ENCODE measurements at places on chromosomes 1 and 21.

- DNase-seq, result no peak
Observed at GRCh38 chr1:1616838-1617237, 1.5 kb downstream of the MIB2 start.

DNA sequence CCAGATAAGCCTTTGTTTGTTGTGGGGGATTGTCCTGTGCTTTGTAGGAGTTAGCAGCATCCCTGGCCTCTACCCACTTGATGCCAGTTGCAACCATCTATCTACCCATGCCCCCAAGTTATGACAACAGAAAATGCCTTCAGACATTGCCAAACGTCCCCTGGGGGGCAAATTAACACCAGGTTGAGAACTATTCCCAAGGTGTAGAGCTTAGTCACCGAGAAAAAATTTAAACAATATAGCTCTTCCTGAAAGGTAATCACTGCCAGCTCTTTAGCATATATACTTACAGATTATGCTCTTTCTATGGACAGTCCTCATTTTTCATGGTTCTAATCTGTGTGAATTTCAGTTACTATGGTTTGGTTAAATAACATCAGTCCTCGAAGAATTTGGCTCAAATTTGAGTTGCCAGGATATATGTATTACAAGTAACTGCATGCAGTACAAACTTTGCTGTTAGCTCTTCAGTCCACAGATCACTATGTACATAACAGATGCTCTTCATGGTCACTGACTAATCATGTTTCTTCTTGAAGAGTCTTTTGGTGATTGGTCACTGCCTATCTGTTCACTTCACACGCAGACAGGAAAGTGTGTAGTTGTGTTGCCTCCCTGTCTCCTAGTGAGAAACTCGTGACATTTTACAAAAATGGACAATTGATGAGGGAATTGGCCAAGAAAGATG lies 25.2 kb downstream of the MAPKAPK2 start:
- DNase-seq, result no peak

GRCh38 chr1:20588634-20589225 lies at the start of gene CDA:
TSS of gene CDA (plus strand) at chr1:20589097. CDS start at chr1:20589130, 33 bp downstream.
- no peak for DNase-seq

DNA sequence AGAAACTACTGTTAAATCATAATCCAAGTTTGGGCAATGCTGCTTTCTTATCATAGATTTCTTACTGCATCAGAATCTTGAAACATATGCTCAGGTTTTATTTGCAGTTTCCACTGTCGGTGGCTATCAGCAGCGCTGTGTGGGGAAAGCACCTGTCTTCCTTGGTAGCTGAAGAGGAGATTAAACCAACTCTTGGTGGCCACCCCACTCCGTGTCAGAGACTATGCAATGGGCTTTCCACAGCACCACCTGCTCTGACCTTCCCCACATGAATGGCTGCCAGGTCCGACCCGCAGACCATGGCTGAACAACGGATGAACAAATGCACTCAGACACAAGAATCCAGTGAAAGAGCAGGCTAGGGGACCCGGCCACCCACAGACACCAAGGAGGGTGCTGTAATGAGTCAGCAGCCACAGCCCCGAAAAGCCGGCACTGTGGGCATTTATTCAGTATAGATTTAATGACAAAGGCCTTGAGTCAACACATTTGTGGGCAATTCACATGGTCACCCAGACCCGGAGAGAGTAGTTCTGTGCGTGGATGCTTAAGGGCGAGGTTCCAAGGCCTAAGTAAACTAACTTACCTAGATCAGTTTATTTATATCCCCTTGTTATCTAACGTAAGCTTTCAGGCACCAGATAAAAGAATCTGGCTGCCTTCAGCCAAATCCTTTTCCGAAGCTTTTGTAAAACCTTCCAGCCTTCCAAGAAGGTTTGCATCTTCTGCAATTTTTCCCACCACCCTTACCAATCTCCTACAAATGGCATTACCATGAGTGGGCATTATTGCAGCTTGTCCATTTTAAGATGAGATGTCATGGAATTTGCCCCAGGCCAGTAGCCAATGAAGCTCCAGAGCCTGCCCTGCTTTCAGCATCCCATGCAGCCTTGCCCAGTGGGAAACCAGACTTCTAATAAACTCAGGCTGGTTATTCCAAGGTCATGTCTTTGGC lies 82.7 kb downstream of the HLCS start:
- DNase-seq, result no peak

- peak; percentile 93 for DNase-seq
Observed at GRCh38 chr21:42187976-42188653, 30.8 kb upstream of the ABCG1 start.

DNA sequence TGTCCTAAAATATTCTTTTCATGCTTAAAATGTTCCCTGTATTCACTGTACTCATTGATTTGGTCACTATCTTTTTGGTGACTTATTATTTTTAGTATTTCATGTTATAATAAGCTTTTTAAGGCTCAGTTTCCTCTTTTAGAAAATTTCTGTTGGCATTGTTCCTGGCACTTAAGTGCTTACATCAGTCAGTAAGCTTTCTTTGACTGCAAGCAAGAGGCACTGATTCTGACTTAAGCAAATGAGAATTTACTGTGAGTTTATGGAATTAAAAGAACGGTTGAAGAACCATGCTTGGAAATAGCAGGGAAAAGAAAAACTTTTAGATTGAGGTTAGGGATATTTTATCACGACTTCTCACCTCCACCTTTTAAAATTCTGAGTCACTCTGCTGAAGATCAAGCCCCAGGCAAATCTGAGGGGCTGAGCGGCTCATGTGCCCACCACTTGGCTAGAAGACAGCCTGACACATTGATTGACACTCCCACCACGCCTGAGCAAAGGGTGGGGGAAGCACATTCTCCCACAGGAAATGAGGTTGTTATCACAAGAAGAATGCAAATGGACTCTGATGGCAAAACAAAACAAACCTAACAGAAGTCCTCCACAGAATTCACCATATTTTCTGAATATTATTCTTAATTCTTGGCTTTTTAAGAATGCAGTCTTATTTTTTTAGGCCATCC lies 102.8 kb downstream of the KCTD3 start:
- DNase-seq, result no peak

DNA sequence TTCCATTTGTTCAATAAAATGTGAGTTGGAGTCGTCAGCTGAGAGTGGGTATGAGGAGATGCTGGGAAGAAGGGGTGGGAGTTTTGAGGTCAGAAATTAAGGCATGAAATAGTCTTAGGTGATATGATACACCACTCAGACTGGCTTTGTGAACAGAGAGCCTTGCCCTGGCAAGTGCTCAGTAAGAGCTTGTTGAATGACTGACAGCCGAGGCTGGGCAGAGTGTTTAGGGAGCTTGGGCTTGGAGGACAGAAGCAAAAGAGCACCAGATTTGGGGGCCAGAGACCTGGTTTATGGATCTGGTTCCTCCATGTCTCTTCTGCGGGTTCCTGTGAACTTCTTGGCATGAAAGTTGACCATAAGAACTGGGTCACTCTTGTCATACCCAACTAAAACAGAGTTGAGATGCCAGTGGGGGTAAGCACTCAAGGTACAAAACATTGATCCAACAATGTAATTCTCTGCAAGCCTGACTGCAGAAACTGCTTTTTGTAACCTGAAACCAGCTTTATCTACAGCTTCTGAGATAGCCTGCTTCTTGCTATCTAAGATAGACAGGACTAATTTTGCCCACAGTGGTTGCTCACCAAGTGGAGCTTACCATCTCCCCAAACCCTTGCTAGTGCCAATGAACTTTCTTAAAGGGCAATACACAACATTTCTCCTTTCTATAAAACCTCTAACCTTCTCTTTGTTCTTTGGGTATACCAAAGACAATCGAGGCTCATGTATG lies 126.4 kb downstream of the TENT5C start:
- DNase-seq, result no peak

DNA sequence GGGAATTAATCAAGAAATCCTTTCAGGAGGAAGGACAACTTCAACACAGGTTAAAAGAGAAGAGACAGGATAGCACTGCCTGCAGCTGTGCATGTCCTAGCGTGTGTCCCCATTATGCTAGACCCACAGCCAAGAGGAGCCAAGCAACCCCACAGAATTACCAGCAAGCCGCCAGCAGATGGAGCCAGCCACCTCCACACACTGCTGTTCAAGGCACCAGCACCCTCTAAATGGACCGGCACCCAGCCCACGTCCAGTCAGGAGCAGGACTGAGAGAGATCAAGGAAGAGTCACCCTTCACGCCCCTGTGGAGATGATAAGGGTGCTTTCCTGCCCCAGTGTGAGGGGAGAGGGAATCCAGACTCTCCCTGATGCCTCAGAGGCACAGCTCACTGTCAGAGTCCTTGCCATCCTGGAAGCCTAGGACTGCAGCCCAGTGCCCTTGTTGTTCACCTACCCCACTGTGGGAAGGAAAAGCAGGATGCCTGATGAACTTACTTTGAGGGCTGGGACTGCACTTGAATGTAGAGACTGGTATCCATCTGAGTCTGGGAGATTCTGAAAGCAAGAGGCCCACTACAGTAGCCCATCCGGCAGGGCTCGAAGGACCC lies 37.1 kb upstream of the CTTNBP2NL start:
- DNase-seq, result peak; percentile 31

DNA sequence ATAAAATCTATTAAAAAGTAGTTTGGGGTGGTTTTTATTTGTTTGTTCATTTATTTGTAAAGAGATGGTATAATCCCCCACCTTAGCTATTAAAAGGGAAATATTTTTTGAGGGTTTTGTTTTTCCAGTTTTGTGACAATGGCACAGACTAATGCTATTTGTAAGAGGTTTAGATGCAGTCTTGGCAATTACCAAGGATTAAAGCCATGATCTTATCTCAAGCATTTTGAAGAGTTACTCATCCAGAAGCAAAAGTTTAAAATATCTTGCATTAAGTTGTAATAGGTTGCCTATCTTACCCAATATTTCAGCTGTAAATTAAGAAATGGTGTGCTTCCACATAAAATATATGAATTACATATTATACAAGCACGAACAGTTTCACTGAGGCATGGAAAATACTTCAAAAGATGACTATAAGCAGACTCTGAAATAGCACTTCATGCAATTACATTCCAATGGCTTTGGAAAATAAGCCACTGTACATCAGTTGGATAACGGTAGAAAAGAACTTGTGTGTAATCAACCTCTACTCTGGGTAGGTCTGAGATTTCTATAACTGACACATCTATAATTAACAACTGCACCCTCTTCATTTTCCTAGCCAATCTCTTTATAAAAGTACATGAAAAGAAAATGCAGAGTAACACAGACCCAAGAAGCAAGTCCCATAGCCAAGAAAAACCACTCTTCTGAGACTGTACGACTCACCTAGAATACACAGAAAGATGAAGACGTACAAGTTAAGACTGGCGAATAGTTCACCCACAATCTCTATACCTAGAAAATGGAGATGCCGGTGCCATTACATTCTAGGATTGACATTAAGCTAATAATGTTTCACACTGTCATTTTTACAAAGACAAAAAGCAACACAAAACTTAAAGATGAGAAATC lies 95.2 kb downstream of the PTPN14 start:
- DNase-seq, result no peak

GRCh38 chr1:50023292-50024159 lies at the start of gene AGBL4:
TSS of gene AGBL4 (minus strand) at chr1:50023954.
- no peak for DNase-seq

GRCh38 chr1:17509363-17509762 lies 30.1 kb upstream of the ARHGEF10L start:
- no peak for DNase-seq

GRCh38 chr1:62142496-62142895 lies 52.2 kb upstream of the L1TD1 start:
- no peak for DNase-seq

DNA sequence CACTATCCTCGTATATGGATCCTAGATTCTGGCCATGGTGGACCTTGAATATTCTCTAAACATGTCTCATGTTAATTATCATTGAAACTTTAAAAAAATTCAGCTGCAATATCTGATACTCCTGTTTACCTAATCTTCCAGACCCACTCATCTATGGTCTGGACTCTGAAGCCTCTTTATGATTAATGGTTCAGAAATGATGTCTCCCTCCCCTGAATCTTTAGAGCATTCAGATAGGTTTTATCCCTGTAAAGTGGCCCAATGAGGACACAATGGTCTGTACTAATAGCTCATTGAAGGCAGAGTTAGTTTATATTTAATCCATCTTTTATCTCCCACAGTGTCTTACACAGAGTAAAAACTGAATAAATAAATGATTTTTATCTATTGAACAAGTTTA lies 53.0 kb upstream of the DUSP10 start:
- DNase-seq, result no peak

- DNase-seq, result no peak
Observed at GRCh38 chr1:99784143-99784542, 17.7 kb upstream of the FRRS1 start.

DNA sequence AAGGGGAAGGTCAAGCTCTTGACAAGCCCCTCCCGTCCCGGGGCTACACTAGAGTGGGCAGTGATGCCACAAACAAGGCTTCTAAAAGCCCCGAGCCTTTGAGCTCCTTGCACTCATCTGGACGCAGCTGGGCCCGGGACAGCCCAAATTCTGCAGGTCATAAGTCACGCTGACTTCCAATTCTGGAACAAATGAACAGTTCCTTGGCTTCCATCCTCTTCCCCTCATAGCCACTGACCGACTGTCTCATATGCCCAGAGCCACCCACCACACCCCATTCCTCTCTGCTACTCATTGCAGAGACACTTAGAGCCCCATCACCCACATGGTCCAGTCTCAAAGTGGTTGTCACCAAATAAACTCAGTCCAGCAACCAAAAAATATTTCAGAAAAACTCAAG lies 32.8 kb upstream of the PRELP start:
- no peak for DNase-seq

- DNase-seq, result no peak
Observed at GRCh38 chr1:222229672-222230312, 318.1 kb downstream of the HHIPL2 start.

DNA sequence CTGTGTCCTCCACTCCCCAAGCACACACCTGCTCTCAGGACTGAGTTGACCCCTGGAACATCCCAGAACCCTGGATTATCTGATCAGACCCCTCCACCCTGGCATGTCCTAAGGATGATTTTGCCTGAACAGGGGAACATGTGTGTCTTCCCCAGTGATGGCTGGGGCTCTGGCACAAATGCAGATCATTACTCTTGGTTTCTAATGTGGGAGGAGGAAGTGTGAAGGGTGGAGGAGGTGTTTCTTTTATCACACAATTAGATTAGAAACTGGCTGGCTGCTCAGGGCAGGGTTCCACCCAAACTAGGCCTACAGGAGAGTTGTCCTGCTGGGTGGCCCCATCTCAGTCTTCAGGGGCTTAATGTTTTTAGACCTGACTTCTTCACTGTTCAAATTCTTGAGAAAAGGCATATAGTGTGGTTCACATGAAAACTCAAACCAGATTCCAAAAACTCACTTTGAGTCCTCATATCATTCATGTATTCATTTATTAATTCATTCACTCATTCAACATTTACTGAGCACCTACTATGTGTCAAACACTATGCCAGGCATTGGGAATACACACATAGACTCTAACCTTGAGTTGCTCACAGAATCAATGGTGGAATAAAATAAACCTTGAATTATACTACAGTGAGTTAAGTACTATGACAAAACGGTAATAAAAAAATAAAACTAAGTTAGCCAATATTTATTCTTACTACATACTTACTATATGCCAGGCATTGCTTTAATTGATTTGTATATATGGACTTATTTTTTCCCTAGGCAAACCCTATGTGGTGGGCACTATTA lies 221.8 kb upstream of the JUN start:
- DNase-seq, result peak; percentile 21

GRCh38 chr21:16002874-16003466 lies 273.2 kb downstream of the USP25 start:
- DNase-seq, result no peak
